Effector memory CD4-positive, alpha-beta T cell (primary cell): ENCODE measurements at places on chromosomes 7 and 10.

- no peak for DNase-seq
Measured at GRCh38 chr7:18530224-18531179, 35.0 kb downstream of the HDAC9 start.

- DNase-seq, result no peak
Measured at GRCh38 chr10:114816308-114816707, 5.3 kb upstream of the FHIP2A start.

DNA sequence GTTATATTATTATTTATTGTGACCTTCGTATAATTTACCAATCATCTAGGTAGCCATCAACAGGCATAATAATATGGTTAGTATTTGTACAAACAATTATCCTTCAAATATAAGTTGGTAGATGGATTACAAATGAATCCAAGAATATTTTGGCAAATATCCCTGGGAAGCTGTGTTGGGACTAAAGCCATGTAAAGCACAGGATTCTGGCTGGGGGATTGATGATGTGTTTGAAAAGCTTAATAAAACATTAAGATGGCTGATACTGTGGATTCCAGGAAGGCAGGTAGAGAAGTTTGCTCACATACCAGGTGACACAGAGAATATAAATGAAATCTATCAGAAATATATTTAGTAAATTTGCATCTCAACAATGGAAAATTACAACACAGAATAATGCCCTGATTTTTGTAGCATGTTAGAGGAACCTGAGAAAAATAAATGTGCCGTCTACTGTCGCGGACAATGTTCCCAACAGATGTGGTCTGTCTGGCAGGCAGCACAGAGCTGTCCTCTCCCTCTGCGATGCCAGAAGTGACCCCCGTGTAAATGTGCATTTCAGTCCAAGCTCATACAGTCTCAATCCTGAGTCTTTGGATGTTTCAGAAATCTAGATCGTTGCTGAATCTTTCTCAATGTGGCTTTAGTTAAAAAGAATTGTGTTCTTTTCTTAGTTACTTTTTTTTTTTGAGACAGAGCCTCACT lies 125.0 kb downstream of the TEX36 start:
- no peak for DNase-seq

DNA sequence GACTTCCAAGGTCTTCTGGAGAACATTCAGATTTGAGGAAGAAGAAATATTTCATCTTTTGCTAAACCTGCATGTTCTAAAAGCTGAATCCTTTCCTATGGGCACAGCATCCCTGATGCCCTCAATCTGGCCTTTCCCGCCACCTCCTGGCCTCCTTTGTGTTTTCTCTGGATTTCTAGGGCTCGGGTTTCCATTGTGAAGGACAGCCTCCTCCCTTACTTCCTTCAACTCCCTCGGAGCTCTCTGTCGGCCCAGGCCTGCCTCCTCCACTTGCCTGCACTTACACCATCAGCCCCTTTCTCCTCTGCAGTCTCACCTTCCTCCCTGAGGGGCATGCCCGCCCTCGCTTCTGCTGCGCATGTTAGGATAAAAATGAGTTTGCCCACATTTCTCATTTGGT lies 75.4 kb downstream of the WIPF3 start:
- no peak for DNase-seq

DNA sequence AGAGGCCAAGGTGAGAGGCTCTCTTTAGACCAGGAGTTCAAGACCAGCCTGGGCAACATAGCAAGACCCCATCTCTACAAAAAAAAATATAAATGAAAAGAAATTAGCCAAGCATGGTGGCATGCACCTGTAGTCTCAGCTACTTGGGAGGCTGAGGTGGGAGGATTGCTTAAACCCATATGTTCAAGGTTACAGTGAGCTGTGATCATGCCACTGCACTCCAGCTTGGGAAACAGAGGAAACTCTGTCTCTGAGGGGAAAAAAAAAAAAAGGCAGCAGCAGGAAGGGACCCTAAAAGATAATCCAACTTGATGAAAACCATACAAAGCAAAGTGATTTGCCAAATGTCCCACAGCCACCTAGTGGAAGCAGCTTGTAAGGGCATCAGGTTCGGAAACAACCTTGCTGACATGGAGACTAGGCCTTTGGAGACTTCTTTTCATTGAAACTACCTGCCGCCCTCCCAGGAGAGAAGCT lies 15.6 kb upstream of the PBLD start:
- DNase-seq, result peak; percentile 8

GRCh38 chr7:55534916-55535590 lies 37.2 kb downstream of the VOPP1 start:
- DNase-seq, result no peak

DNA sequence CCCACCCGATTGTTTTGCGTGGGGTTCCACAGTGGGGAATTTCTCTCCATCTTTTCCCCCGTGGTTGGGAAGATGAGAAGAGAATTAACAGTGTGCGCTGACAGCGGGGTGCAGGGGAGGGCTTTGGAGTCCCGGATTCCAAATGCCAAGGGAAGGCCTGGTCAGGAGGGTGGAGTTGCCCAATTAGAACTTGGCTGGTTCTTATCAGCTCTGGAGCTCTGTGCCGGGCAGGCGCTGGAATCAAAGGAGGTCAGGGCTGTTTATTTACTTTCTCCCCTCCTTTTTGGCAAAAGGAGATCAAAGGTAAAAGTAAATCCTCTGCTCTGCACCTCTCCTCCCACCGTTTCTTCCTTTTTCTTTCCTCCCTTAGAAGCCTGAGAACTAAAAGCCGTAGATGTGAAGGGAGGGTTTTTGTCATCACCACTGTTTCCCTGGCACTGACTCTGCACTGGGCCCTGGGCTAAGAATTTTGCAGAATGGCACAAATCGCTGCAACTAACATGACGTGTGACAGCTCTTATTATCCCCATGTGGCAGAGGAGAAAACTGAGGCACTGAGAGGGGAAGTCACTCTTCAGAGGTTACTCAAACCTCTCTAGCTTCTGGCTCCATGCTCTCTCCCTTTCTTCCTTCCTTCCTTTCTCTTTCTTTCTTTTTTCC lies 95.2 kb upstream of the ZNF716 start:
- no peak for DNase-seq

DNA sequence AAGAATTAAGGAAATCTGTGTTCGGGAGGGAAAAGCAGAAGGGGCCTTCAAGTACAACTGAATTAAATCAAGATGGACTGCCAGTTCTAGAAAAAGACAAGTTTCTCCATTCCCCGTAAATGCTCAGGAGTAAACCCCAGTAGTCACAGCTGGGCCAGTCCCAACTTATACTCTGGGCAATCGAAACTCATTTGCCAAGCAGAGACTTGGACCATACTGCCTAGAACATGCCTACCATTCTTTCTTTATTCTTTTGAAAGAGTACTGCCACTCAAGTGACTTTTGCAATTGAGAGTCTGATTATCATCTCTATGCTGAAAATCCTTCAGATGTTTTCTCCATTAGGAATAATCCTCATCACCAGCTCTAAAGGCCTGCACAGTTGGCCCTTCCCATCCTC lies 21.4 kb downstream of the RPP30 start:
- DNase-seq, result no peak

GRCh38 chr10:132291826-132292225 lies 15.9 kb downstream of the STK32C start:
- DNase-seq, result no peak

GRCh38 chr7:27677912-27678612 lies 15.4 kb upstream of the HIBADH start:
- DNase-seq, result no peak
